ENCODE measurements at places on chromosomes 12 and 14. TPM values are rescaled to one million over a fixed set of nuclear protein-coding genes. Genes with fewer than 3 reads are reported as not detected.
A peak's percentile ranks its signal among the peaks of the same experiment; 100 is the strongest.

Gene PAX9
- total RNA-seq: 0.25 TPM

- peaks cover 6% of the 10 kb centered on the region for H3K4me1 ChIP-seq
- H3K36me3 ChIP-seq: no peaks in the 10 kb centered on the region
- no peak overlapping the region for H3K27ac ChIP-seq
Observed at GRCh38 chr14:95258754-95259593, 60.7 kb downstream of the CLMN start.

- no peaks in the 10 kb centered on the region for H3K4me1 ChIP-seq
- H3K4me3 ChIP-seq: no peak overlapping the region
- no peaks in the 10 kb centered on the region for H3K27me3 ChIP-seq
- no peak overlapping the region for H3K27ac ChIP-seq
- DNase-seq: no peak
- no peaks in the 10 kb centered on the region for H3K36me3 ChIP-seq
Observed at GRCh38 chr12:41407232-41407799, 219.2 kb downstream of the PDZRN4 start.

- H3K27me3 ChIP-seq: no peaks in the 10 kb centered on the region
- no peak for DNase-seq
- no peaks in the 10 kb centered on the region for H3K4me1 ChIP-seq
- H3K4me3 ChIP-seq: no peak overlapping the region
- no peaks in the 10 kb centered on the region for H3K36me3 ChIP-seq
Observed at GRCh38 chr14:68758301-68758700, 34.6 kb downstream of the ZFP36L1 start.

DNA sequence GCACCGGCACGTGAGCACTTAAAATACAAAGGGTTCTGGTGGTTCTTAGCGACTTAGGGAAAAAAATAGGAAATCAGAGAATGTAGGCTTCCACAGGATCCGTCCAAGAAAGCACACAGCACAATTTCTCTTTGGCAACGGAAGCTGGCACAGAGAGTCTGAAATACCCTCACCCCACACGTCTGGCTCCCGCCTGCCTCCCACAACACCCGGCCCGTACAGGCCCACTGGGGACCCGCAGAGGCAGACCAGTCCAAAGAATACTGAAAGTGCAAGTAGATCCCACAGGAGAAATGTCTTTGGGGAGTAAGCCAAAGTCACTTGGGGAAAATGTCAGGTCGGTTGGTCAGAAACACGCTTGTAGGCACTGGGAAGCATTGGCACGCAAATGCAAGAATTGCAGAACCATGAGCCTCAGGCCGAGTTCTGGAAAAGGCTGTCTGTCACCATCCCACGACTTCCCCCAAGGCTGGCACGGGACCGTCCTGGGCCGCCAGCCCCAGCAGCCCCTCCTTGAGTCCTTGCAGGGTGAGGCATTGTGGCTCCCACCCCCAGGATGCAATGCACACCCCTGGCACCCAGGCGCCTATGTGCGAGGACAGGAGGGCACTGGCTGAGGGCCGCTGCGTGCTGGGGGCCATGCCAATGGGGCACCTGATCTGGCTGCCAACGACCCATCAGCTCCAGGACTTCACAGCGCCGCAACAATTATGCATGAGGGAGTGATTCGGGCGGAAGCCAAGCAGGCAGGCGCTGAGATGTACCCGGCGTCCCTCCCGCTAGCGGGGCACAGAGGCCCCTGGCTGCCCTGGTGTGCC, 29.7 kb downstream of the CHGA start:
- H3K27me3 ChIP-seq: no peaks in the 10 kb centered on the region
- no peak overlapping the region for H3K27ac ChIP-seq
- H3K4me1 ChIP-seq: no peaks in the 10 kb centered on the region

DNA sequence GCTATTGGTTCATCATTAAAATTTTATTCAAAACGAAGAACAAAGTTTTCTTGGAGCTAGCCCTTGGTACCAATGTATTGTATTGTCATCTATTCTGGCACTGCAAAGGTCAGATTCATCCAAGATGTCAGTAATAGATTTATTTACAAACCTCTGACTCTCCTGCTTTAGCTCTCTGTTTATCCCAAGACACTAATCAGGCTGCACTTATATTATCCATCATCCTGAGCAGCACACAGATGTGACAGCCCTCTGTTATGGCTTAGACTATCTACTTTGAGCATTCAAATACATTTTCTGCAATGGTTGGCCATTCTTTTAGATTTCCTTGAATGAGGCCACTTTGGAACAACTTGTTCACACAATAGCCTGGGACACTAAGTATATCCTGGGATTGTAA, 5.0 kb upstream of the PTPRR start:
- no peaks in the 10 kb centered on the region for H3K4me1 ChIP-seq
- no peaks in the 10 kb centered on the region for H3K27me3 ChIP-seq
- no peaks in the 10 kb centered on the region for H3K36me3 ChIP-seq
- DNase-seq: no peak

GRCh38 chr14:63759456-63759855, 31.6 kb upstream of the SGPP1 start:
- DNase-seq: no peak
- peak overlapping the region; percentile 34 for H3K27ac ChIP-seq
- no peaks in the 10 kb centered on the region for H3K36me3 ChIP-seq
- H3K27me3 ChIP-seq: no peaks in the 10 kb centered on the region
- H3K4me3 ChIP-seq: no peak overlapping the region
- no peaks in the 10 kb centered on the region for H3K4me1 ChIP-seq

GRCh38 chr12:90235642-90236041, 527.0 kb upstream of the ATP2B1 start:
- H3K36me3 ChIP-seq: no peaks in the 10 kb centered on the region
- no peaks in the 10 kb centered on the region for H3K27me3 ChIP-seq
- H3K4me3 ChIP-seq: no peak overlapping the region
- H3K4me1 ChIP-seq: no peaks in the 10 kb centered on the region
- H3K27ac ChIP-seq: no peak overlapping the region
